ENCODE measurements at places on chromosomes 2 and 18.

DNA sequence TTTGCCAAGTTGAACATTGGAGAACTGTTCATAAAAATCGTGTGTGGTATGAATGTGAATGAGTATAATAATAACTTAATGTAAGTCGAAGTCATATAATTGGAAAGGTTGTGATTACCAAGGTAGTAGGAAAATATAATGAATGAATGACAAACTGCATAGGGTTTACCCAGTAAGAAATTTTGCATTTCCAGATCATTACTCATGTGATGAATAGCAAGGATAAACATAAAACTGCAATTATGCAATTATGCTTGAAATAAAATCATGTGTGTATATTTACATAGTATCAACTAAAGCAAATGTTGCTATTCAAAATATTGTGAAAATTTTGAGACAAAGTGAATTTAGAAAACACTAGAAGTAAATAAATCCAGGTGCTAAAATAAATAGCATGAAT, 1108.7 kb upstream of the TMEFF2 start:
- DNase-seq, result no peak

GRCh38 chr2:10014418-10015190, 28.7 kb upstream of the KLF11 start:
- no peak for DNase-seq

GRCh38 chr2:142857256-142858164, 20.0 kb upstream of the KYNU start:
- DNase-seq, result no peak

DNA sequence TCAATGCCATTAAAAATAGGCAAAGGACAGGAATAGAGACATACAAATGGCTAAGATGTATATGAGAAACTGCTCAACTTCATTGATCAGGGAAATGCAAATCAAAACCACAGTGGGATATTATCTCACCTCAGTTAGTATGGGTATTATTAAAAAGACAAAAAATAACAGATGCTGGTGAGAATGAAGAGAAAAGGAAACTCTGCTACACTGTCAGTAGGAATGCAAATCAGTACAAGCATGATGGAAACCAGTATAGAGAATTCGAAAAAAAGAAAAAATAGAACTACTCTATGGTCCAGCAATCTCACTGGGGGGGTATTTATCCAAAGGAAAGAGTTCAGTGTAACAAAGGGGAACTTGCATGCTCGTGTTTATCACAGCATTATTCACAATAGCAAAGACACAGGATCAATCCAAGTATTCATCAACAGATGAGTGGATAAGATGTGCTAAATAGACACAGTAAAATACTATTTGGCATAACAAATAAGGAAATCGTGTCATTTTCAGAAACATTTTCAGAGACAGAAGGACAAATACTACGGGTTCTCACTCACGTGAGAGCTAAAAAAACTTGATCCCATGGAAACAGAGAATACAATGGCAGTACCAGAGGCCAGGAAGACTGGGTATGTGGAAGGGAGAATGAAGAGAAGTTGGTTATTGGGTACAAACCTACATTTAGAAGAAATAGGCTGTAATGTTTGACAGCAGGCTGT, 60.6 kb downstream of the CCDC74A start:
- no peak for DNase-seq

GRCh38 chr2:18795906-18796305, 206.5 kb upstream of the NT5C1B start:
- DNase-seq, result no peak

GRCh38 chr2:178392215-178392614, 58.8 kb downstream of the PRKRA start:
- no peak for DNase-seq

DNA sequence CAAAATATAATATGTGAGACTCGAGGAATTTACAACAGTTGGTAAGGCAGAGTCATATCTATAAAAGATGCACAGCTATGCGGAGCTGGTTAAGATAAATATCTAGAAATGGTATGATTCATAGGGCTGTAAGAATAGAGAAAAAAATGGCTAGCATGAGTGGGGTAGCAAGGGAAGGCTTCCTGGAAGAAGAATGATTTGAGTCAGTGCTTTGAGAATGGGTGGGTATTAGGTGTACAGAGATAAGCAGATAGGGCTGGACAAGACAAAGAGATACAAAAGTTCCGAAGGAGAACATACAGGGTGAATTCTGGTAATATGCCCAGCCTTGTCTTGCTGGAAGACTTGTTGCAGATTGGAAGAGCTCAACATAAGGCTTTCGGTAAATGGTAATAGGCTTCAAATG, 291.5 kb upstream of the CCDC68 start:
- DNase-seq, result no peak

DNA sequence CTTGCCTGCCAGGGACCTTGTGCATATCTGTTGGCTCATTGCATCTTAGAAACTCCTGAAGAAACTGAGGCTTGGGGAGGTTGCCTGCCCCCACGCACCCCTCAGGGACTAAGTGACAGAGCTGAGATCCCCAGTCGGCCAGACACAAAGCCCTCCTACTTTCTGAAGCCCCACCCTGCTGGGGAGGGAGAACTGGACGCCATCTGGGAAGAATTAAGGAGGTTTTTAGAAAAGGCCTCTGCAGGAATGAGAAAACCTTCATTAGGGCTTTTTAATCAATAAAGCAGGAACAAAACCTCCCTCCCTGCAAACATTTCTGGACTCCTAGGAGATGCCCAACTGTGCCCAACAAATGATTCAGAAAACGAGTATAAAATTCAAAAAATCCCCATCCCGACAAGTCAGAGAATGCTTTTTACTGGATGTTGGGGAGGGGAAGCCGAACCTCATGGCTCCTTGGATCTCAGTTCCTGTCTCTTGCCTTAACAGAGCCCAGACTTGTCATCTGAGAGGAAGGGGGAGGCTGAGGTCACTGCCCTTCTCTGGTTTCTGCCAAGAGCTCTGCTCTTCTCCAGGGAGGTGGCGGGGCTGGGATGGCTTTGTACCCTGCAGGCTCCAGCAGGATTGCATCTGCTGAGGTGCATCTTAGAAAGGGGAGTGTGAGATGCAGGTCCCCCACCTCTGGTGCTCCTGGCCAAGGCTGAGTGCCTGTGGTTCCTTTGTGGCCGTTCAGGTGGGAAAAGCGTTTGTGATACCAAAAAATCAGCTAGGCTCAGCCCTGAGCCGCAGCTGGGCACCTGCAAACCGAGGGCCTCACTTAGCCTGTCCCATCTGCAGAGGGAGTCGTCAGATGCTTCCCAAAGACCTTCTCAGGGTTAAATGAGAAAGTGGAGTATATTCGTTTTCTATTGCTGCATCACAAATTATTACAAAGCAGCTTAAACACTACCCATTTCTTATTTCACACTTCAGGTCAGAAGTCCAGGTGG, 142.4 kb downstream of the ZFP36L2 start:
- no peak for DNase-seq

GRCh38 chr2:64315291-64315960, 138.5 kb upstream of the LGALSL start:
- no peak for DNase-seq

GRCh38 chr2:121480826-121481225, 49.9 kb upstream of the RNU4ATAC start:
- peak; percentile 80 for DNase-seq

- no peak for DNase-seq
Observed at GRCh38 chr18:9404565-9405060, 70.0 kb downstream of the TWSG1 start.

- DNase-seq, result no peak
Observed at GRCh38 chr18:1914489-1914888, 656.8 kb downstream of the METTL4 start.

DNA sequence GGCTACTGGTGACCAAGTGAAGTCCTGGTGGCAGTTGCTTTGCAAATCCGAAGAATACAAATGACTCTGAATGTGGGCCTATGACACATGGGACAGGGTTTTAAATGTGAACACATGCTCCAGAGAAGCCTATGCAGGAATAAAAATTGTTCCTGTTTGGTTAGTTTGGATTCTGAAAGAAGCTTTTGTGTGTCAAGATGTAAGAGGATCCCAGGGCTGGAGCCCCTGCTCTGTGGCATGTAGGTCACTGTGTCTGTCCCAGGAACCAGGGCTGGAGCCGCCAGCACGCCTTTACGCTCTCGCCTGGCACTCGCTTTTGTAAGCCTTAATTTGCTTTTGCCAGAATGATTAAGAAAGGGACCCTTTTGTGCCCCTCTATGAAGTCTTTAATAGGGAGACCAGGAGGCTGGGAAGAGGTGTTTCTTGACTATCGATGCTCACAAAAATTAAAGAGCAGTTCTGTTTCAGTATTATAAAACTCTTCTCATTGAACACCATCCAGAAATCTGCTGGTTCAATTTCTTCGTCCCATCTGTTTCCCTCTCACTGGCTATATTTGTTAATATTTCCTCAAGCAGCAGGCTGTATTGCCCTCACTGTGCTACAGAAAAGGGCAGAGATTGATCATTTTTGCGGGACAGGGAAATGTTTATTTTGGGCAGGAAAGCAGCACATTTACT, 532.7 kb upstream of the POU3F3 start:
- no peak for DNase-seq

All from AG04449 (cell line).